Effector CD4-positive, alpha-beta T cell (primary cell): ENCODE measurements at places on chromosomes 2 and 18.

DNA sequence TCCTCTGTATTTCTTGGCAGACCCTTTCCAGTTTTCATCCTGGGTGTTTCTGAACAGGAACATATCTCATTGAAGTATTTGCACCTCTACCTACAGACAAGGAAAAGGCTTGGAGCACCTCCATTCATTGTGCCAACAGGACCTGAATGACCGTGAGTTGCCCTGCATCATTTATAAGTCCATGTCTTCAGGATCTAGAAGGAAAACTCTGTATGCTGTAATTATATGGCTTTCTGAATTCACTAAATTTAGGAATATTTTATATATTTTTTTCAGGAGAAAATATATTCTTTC lies 402.3 kb upstream of the SLC14A2 start:
- no peak for DNase-seq

- no peak for DNase-seq
These were observed 305.8 kb downstream of the PIEZO2 start for GRCh38 chr18:10843565-10843964.

GRCh38 chr2:38586931-38587330 lies 15.8 kb downstream of the HNRNPLL start:
- DNase-seq, result no peak

DNA sequence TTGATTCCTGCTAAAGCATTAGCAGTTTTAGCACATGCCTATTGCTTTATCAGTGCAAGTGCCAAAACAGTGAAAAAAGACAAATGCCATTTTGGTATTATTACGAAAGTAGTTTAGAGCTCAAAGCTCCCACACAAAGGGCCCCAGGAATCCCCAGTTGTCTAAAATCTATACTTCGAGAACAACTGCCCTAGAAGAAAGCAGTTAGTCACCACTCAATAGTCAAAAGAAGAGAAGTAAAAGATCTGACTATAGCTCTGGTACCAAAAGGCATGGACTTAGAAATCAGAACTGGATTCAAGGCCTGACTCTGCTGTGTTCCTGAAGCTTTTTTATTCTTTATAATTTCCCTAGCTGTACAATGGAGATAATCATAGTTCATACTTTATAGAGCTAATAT lies 21.8 kb downstream of the SCN3A start:
- no peak for DNase-seq

GRCh38 chr2:65277791-65278483 lies 50.3 kb downstream of the ACTR2 start:
- no peak for DNase-seq

GRCh38 chr2:15819562-15820256 lies 120.6 kb upstream of the MYCN start:
- no peak for DNase-seq

- DNase-seq, result no peak
These were observed 107.3 kb downstream of the KLHL29 start for GRCh38 chr2:23492337-23492675.

- DNase-seq, result no peak
These were observed 111.2 kb downstream of the PMAIP1 start for GRCh38 chr18:60010984-60011383.

- DNase-seq, result peak; percentile 4
These were observed 49.2 kb upstream of the NXPH2 start for GRCh38 chr2:138829326-138829919.

DNA sequence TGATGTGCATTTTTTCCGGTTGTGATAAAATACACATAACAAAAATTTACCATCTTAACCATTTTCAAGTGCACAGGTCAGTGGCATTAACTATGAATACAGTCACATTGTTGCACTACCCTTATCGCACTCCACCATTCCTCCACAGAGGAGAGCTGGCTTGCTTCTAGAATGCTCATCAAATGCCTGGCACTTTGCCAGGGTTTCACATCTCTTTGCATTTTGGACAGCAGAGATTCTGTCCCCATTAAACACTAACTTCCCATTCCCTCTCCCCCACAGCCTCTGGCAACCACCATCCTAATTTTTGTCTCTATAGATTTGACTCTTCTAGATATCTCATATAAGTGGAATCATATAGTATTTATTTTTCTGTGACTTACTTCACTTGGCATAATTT lies 165.0 kb downstream of the ASB1 start:
- no peak for DNase-seq

GRCh38 chr18:48095726-48096125 lies 165.3 kb upstream of the SMAD2 start:
- no peak for DNase-seq

DNA sequence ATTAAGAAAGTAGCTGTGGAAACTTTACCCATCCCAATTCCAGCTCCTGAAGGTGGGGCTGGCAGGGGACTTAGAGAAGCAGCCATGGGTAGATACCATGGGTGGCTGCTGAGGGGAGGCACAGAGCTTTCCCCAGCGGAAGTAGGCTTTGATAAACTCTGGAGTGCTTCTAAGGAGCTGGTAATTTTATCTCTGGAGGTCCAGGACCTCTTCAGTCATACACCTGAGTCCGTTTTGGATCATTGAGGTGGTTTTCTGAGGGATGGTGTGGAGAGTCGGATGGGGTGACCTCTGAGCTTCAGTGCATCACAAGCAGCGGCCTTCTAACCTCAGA lies 36.7 kb upstream of the BMP10 start:
- no peak for DNase-seq

- no peak for DNase-seq
These were observed 1.1 kb upstream of the SULT6B1 start for GRCh38 chr2:37189452-37190153.

DNA sequence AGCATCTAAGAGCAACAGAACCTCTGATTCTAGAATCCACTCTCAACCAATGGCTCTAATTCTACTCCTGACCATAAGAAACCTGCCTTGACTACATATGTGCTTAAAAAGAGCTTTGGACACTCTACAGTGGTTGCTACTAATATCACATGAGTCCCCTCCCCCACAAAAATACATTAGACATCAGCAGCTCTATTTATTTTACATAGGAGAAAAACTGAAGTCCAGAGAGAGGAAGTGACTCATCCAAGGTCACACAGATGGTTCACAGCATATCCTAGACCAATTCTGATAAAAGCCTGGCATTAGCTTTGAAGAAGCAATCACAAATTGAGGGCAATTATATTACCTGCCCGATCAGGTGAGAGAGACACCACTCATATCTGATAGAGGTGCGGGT lies 49.8 kb downstream of the ALK start:
- no peak for DNase-seq

- DNase-seq, result no peak
These were observed 45.7 kb upstream of the TCF7L1 start for GRCh38 chr2:85087541-85087940.

DNA sequence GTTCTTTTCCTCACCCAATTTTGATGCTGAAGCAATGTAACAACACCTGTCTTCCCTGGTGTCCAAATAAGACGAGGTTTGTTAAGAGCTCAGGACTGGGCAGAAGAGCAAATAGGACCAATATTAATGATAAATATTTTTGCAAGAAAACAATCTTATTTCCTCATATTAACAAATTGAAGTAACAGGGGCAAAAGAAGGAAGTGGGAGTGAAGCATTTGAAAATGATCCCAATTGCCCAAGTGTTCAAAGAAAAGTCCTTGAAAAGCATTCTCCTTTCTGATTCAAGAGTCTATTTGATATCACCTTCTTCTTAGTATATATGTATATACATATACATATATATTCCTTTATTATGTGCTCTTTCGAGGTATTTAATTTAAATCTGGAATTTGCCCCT lies 418.8 kb downstream of the ARHGAP15 start:
- no peak for DNase-seq

GRCh38 chr18:13437034-13437433 lies 218.5 kb downstream of the LDLRAD4 start:
- DNase-seq, result no peak

DNA sequence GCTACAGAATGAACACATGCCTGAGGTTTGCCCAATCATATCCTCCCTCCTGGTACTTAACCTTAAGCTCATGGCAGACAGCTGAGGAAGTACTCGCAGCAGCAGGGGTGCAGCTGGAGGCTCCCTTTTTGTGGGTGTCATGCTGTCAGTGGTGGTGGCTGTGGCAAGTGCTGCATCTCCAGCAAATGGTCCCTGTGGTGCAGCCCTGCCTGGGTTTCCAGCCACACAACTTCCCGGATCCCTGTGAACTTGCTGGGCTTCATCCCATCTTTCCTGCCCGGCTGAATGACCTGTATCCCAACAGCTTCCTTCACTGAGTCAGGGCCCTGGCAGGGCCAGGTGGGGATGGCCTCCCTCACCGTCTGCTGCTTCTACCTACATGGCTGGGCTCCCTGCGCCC lies 5.0 kb downstream of the TMEM185B start:
- DNase-seq, result no peak

DNA sequence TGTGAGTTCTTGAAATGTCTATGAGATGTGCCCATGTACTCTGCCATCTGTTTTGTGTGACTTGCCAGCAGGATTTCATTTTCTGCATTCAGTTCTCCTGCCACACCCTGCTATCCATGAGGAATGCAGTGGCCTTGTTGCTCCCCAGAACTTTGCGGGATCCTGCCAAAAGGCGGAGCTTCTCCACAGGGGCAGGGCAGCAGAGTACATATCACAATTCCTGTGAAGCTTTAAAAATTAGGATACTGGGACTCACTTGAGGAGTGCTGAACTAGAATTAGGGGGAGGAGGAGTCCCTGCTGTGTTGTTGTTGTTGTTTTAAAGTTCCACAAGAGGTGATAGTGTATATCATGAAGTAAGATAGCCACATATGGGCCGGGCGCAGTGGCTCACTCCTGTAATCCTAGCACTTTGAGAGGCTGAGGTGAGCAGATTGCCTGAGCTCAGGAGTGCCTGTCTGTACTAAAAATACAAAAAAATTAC lies 76.4 kb downstream of the TANC1 start:
- no peak for DNase-seq

GRCh38 chr2:215368493-215368809 lies 56.6 kb downstream of the ATIC start:
- DNase-seq, result no peak

DNA sequence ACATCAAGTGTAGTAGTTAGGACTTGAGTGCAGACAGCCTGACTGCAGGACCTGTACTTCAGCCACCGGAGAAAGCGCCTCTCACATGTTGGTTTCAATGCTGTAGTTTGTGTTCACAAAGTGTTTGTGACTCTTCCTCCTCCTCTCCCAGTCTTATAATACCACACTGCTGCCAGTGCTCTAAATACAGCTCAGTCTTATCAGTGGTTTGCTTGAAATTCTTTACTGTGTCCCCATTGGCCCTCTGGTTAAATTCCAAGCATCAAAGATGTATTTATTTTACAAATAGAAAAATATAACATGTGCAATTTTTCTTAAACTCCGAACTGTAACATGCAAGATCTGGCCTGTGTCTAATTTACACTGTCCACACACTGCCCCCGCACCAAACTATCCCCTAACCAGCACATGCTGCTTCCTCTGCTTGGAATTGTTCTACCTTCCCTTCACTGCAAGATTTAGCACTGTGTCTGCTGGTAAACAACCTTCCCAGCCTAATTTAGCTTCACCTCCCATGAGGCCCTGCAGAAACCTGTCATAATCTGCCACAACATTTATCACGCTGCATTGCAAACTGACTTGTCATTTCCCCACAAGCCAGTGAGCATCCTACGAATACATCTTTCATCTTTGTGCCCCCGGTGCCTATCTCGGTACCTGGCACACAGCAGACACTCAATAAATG lies 77.1 kb downstream of the SUMO1 start:
- DNase-seq, result no peak

GRCh38 chr18:8341481-8342230 lies 267.6 kb upstream of the RAB12 start:
- no peak for DNase-seq

- no peak for DNase-seq
These were observed 1355.5 kb downstream of the SUCLG1 start for GRCh38 chr2:83103613-83104012.

DNA sequence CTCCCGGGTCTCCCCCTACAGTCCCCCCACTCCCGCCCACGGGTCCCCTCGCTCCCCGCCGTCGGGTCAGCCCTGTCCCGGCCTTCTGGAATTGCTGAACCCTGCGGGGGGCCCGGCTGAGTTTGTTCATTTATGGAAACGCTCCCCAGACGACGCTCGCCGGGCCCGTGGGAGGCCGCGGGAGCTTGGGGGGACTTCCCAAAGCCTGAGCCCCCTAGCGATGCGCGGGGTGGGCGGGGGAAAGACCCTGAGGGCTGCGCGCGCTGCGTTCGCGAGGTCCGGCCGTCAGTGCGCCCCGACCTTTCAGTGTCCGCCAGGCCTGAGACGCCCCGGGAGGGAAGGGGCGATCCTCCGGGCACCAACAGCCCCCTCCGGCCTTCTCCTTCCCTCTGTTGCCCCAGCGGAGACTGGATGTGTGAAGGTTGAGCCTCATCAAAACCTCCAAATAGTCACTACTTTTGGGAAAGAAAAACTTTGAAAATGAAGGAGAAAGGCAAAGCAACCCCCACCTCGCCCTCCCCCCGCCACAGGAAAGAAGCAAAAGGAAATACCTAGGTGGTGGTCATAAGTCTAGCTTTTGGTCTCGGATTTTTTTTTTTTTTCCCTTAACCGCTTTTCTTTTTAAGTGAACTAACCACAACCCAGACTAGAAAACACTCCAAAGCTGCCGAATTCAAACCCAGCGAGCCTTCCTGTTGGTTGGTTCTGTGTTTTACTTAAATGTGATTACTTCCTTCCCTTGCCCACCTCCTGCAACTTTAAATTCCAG lies 509 bp upstream of the CYS1 start:
- DNase-seq, result no peak

GRCh38 chr2:200383380-200384110 lies 77.1 kb downstream of the SPATS2L start:
- no peak for DNase-seq

DNA sequence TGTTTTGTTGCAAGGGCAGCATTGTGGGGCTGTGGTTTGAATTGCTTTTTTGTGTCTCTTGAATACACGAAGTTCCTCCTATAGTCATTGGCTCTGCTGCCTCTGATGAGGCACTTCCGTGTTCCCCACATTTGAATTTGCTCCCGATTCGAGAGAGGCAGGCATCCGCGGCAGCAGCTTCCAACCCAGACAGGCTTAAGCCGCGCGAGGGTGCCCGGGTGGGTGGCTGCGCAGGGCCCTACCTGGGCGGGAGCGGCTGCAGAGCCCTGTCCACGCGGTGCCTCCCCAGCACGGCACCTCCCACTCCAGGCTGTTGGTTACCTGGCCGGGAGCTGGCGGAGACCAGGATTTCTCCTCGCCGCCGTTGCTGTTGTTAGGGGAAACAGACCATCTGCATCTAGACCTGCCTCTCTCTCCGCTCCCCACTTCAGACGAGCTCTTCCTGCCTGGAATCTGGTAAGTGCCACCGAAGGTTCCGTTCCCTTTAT lies 151.3 kb downstream of the NEDD4L start:
- no peak for DNase-seq

- DNase-seq, result no peak
These were observed 136.9 kb upstream of the IL1R2 start for GRCh38 chr2:101854877-101855276.

DNA sequence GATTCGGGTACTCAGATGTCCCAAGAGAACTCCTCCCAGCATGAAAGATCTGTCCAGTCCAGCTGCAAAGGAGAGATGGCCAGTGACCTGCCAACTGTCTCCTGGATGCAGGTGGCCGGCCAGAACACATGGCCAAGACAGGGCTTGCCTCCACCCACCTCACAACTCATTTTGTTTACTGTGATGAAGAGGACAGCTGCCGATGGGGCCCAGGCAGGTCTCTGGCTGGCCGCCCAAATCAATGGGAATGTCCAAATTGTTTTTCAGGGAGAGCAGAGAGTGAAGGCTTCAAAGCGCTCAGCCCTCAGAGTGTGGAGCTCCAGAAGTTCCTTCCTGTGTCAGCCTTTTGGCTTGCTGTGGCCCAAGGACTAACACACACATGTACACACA lies 41.9 kb downstream of the FOSL2 start:
- no peak for DNase-seq
